ENCODE measurements at places on chromosomes 11 and 22.
A peak's percentile ranks its signal among the peaks of the same experiment; 100 is the strongest.

GRCh38 chr11:111359223-111360149 lies 19.6 kb downstream of the POU2AF1 start:
- H3K4me1 ChIP-seq: no peaks in the 10 kb centered on the region
- no peak overlapping the region for H3K4me3 ChIP-seq
- no peaks in the 10 kb centered on the region for H3K36me3 ChIP-seq
- no peaks in the 10 kb centered on the region for H3K27me3 ChIP-seq
- H3K27ac ChIP-seq: no peak overlapping the region

DNA sequence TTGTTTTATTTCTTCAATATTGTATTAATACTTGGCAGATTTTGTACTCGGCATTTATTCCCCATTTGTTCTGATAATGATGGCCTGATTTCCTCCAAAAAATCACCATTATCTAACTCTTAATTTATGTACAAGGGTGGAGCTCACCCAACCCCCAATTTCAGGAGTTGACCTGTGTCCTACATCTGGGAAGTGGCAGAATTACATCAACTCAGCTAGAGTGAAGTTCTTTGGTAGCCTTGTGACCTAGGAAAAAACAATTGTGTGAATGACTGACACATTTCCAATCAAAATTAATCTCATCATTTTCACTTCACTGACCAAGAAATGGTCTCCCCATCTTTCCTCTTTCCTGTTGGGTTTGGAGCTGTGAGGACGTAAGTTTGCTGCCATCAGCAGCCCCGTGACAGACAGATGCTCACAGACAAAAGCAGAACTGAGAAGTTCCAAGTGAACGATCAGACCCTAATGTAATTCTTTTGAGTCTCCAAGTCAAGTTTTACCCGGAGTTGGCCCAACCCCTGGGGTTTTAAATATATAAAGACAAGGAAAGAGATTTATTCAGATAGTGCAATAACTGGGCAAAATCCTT lies 16.6 kb upstream of the MS4A6E start:
- no peak overlapping the region for H3K27ac ChIP-seq
- no peaks in the 10 kb centered on the region for H3K36me3 ChIP-seq
- H3K4me3 ChIP-seq: no peak overlapping the region
- peaks cover 12% of the 10 kb centered on the region for H3K27me3 ChIP-seq
- peaks cover 26% of the 10 kb centered on the region for H3K4me1 ChIP-seq

GRCh38 chr22:28658448-28658847 lies 21.2 kb downstream of the TTC28 start:
- no peak overlapping the region for H3K27ac ChIP-seq
- DNase-seq: no peak
- peaks cover 43% of the 10 kb centered on the region for H3K27me3 ChIP-seq

DNA sequence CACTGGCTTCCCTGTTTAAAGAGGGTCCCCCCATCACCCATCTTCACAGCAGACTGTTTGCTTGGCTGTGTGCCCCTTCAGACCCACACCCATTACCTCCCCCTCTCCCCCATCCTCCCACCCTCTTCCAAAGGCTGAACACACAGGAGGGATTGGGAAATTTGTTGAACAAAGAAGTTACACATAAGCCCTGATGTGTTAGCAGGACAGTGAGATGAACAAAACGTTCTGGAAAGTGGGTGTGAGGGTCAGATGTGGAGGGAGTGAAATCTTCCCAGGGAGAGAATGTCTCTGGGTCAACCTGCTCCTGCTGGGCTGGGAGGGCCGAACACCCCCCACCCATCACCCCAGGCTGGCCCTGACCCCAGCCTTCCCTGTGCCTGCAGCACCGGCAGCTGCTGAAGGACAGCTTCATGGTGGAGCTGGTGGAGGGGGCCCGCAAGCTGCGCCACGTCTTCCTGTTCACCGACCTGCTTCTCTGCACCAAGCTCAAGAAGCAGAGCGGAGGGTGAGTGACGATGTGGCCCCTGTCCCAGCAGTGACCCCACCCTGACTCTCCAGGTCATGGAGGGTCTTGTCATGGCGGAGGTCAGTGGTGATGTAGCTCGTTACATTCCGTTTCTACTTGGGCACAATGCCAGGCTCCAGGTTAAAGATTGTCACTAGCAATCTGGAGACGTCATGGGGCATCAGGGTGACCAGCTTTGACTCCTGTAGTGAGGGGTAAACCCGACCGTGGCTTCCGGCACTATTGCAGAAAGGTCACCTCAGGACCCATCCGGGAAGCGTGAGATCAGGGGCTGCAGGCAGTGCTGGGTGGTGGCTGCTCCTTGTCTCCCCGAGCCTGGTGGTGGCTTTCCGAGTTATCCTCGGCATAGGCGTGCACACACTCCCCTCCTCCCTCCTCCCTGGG lies 103.5 kb downstream of the BCR start:
- peaks cover 27% of the 10 kb centered on the region for H3K4me1 ChIP-seq
- no peak overlapping the region for H3K4me3 ChIP-seq
- DNase-seq: no peak
- no peaks in the 10 kb centered on the region for H3K27me3 ChIP-seq
- no peak overlapping the region for H3K27ac ChIP-seq

DNA sequence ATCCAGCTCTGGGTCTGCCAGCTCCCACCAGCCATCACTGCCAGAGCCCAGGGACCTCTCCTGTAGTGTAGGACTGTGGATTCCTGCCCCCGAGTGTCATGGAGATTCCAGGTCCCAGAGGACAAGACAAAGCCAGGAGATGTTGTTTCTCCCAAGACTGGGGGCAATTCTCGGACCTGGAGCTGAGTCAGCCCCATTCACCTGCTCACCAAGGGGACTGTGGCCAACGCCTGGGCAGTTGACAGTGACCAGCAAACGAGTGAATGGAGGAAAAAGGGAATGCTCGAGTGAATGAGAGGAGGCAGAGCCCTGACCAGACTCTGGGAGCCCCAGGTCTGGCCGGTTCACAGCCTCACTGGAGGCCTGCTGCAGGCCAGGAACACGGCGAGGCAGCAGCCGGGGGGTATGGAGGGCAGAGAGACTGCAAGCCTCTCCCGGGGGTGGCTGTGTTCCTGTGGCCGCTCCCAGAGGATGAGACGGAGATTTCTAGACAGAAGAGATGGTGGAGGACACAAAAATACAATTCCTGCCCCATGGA lies 61.3 kb upstream of the PRR5 start:
- no peak for DNase-seq
- no peak overlapping the region for H3K27ac ChIP-seq
- H3K36me3 ChIP-seq: no peaks in the 10 kb centered on the region
- no peak overlapping the region for H3K4me3 ChIP-seq
- no peaks in the 10 kb centered on the region for H3K27me3 ChIP-seq

GRCh38 chr11:17801166-17801565 lies 66.6 kb downstream of the KCNC1 start:
- H3K27ac ChIP-seq: no peak overlapping the region
- H3K4me3 ChIP-seq: no peak overlapping the region
- no peak for DNase-seq
- no peaks in the 10 kb centered on the region for H3K4me1 ChIP-seq
- H3K36me3 ChIP-seq: peaks cover 2% of the 10 kb centered on the region
- no peaks in the 10 kb centered on the region for H3K27me3 ChIP-seq

DNA sequence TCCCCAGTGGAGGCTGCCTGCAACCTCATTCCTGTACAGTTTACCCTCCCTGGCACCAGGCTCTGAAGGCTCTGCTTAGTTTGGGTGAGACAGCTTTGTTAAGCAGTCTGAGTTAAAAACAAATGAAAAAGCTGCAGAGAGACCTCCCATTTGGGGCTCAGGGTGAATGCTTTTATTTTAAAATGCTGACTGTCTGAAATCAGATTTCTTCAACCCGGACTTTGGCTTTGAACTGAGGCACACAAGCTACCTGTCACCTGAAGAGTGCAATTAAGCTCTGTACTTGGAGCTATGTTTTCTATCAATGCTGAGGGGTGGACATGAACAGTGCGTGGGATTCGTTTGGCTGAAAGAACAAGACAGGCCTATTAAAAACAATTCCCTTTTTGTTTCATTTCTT lies 217.5 kb upstream of the SORL1-AS1 start:
- no peaks in the 10 kb centered on the region for H3K36me3 ChIP-seq
- H3K4me3 ChIP-seq: no peak overlapping the region
- H3K27ac ChIP-seq: no peak overlapping the region
- DNase-seq: no peak
- no peaks in the 10 kb centered on the region for H3K4me1 ChIP-seq

- H3K27ac ChIP-seq: no peak overlapping the region
- no peaks in the 10 kb centered on the region for H3K4me1 ChIP-seq
These were observed 44.5 kb downstream of the SMCO4 start for GRCh38 chr11:93498641-93499040.

DNA sequence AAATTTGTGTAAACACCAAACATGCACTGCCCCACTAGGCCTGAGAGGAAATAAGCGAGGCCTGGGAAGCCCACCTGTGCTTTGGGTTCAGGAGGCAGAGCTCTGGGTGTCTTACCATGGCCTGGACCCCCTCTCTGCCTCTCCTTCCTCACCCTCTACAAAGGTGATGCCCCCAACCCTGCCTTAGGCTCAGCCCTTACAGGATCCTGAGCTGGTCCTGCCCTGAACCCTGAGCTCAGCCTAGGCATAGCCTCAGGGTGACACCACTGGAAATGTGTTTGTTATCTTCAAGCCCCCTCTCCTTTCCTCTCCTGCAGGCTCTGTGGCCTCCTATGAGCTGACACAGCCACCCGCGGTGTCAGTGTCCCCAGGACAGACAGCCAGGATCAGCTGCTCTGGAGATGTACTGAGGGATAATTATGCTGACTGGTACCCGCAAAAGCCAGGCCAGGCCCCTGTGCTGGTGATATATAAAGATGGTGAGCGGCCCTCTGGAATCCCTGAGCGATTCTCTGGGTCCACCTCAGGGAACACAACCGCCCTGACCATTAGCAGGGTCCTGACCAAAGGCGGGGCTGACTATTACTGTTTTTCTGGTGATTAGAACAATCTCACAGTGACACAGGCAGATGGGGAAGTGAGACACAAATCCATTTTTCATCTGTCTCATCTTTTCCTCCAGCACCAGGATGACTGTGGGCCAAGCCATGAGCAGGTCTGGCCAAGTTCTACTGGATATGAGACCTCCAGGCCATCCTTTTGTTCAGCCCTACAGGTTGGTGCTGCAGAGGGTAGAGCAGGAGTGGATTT lies 117.8 kb downstream of the GGTLC2 start:
- peaks cover 2% of the 10 kb centered on the region for H3K36me3 ChIP-seq
- H3K27me3 ChIP-seq: no peaks in the 10 kb centered on the region
- H3K27ac ChIP-seq: peak overlapping the region; percentile 56
- no peak overlapping the region for H3K4me3 ChIP-seq
- peaks cover 39% of the 10 kb centered on the region for H3K4me1 ChIP-seq

DNA sequence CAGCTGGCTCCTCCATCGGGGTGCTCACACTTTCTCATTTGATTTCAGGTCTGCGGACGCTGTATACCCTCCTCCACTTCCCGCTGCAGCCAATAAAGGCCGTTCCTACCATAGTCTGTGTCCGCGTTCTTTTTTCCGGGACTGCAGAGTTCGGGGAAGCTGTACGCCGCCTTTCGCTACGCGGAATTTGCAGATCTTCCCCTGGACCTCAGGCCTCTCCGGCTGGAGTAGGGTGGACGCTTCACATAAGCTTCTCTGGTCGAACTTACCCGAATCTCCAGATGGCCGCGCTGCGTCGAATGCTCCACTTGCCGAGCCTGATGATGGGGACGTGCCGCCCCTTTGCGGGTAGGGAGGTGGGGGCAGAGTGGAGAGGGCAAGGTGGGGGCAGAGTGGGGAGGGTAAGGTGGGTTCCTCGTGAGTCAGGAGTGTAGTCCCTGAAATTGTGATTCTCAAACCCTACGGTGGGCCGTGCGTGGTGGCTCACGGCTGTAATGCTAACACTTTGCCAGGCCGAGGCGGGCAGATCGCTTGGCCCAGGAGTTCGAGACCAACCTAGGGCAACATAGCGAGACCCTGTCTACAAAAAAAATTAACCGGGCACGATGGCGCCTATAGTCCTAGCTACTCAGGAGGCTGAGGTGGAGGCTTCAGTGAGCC lies 617 bp downstream of the CSKMT start:
- DNase-seq: peak; percentile 80
- H3K27me3 ChIP-seq: no peaks in the 10 kb centered on the region
- peak overlapping the region; percentile 92 for H3K27ac ChIP-seq
- peaks cover 37% of the 10 kb centered on the region for H3K4me1 ChIP-seq

DNA sequence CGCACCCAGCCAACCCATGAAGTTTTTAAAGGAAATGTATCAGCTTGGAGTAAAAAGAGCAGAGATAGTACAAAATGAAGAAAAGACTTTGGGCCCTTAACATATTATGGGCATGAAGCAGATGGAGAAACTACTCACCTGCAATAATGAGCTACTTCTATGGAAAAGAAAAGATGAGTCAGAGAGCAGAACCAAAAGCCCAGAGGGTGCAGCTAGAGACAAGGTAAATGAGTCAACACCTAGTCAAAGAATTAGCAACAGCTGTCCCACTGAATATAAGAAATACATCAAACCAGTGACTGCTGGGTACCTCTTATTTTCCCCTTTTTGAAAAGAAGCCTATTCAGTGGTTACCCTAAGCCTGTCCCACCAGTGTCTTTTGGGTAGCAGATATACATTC lies 61.8 kb downstream of the RPL27A start:
- H3K27me3 ChIP-seq: peaks cover 13% of the 10 kb centered on the region
- peak; percentile 6 for DNase-seq
- H3K27ac ChIP-seq: no peak overlapping the region
- peaks cover 5% of the 10 kb centered on the region for H3K4me1 ChIP-seq

DNA sequence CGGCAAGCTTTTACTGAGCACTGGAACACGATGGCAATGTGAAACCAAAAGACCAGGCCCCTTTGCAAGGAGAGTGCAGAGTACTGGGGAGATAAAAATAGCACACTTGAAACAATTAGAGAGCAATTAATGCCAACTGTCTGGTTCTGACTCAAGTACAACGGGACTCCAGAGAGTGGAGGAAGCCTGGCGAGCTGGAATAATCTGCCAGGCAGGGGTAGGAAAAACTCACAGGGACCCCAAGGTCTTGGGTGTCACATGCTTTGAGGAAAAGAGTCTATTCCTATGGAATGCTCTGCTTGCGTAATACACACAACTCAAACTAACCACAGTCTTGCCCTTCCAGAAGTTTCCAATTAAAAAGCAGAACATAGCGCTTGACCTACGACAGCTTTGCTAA lies 113.0 kb upstream of the CLMP start:
- no peak for DNase-seq
- H3K27ac ChIP-seq: no peak overlapping the region
- peaks cover 17% of the 10 kb centered on the region for H3K4me1 ChIP-seq
- H3K27me3 ChIP-seq: peaks cover 11% of the 10 kb centered on the region
- no peaks in the 10 kb centered on the region for H3K36me3 ChIP-seq

GRCh38 chr11:77095551-77096490 lies 6.8 kb upstream of the OMP start:
- H3K27ac ChIP-seq: no peak overlapping the region
- no peaks in the 10 kb centered on the region for H3K36me3 ChIP-seq
- H3K27me3 ChIP-seq: no peaks in the 10 kb centered on the region
- H3K4me3 ChIP-seq: no peak overlapping the region

All from activated CD8-positive, alpha-beta T cell treated with anti-CD3 and anti-CD28 coated beads for 36 hours (primary cell).